Mucosa of gallbladder (tissue), 1 donor: ENCODE measurements at places on chromosomes 1 and 21. TPM values are rescaled to one million over a fixed set of nuclear protein-coding genes. Genes with fewer than 3 reads are reported as not detected.

Gene COL24A1
- total RNA-seq = 1.5 TPM

DNA sequence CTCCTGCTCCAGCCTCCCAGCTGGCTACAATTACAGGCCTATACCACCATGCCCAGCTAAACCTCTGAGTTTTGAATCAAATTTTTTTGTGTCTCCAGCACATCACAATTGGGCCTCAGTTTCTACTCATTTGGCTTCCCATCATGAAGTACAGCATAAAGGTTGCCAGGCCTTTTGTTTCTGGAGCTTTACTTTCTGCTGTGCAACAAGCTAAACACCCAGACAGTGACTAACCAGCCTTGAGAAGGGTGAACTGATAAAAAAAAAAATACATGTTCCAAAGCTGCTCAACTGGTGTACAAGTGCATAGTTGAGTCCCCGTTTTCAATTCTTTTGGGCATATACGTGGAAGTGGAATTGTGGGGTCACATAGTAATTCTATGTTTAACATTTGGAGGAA, 25.1 kb downstream of the TIAM1 start:
- no peak for DNase-seq

DNA sequence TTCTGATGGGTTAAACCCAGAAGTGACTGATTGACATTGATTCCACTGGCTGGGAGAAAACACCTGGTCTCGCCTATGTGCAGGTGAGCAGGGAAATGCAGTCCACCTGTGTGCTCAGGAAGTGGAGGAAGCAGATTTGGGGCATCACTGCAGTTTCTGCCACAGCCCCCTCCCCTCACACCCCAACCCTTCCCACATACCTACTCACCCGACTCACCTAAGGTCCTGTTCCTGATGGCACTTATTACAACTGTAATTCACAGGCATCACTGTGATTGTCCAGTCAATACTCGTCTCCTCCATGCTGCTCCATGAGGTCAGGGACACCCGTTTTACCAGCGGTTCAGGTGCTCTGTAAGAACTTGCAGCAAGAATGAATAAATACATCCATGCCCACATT, 68.5 kb downstream of the PCP4 start:
- DNase-seq = no peak

DNA sequence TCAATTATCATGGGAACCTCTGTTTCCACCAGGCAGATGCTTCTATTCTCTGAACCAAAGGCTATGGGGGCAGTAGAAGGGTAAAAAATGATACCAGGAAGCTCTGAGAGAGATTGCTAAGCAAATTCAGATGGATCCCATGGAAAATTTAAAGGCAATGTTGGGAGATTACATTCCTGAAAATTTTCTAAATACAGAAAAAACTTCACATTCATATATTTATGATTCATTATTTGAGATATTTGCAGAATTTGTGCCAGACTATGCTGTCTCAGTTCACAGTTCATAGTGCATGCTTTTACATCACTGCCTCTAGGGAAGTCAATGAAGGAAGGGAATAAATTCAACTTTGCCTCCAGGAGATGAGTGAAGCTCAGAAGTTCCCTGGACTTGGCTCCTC, 57.5 kb downstream of the KCNT2 start:
- no peak for DNase-seq

- DNase-seq = no peak
Observed at GRCh38 chr21:27424601-27425000, 457.7 kb upstream of the ADAMTS5 start.

- DNase-seq = no peak
Observed at GRCh38 chr1:108719656-108720435, 7.1 kb downstream of the FNDC7 start.
